ENCODE measurements at places on chromosomes 5 and 9. TPM values are rescaled to one million over a fixed set of nuclear protein-coding genes. Genes with fewer than 3 reads are reported as not detected.
A peak's percentile ranks its signal among the peaks of the same experiment; 100 is the strongest.

- no peaks in the 10 kb centered on the region for H3K36me3 ChIP-seq
- no peaks in the 10 kb centered on the region for H3K27me3 ChIP-seq
- no peak overlapping the region for H3K4me3 ChIP-seq
- peak; percentile 62 for DNase-seq
- H3K4me1 ChIP-seq: peaks cover 30% of the 10 kb centered on the region
These were observed 46.6 kb downstream of the MVB12B start for GRCh38 chr9:126373241-126373640.

- no peak overlapping the region for H3K27ac ChIP-seq
- H3K4me1 ChIP-seq: no peaks in the 10 kb centered on the region
- peaks cover 87% of the 10 kb centered on the region for H3K36me3 ChIP-seq
- no peak overlapping the region for H3K4me3 ChIP-seq
These were observed 15.8 kb upstream of the TTC23L start for GRCh38 chr5:34822956-34823715.

- no peaks in the 10 kb centered on the region for H3K27me3 ChIP-seq
- H3K27ac ChIP-seq: no peak overlapping the region
- H3K36me3 ChIP-seq: no peaks in the 10 kb centered on the region
- no peak for DNase-seq
- no peaks in the 10 kb centered on the region for H3K4me1 ChIP-seq
These were observed 33.4 kb upstream of the GNPDA1 start for GRCh38 chr5:142046191-142046590.

- peak; percentile 42 for DNase-seq
- no peaks in the 10 kb centered on the region for H3K27me3 ChIP-seq
- H3K36me3 ChIP-seq: no peaks in the 10 kb centered on the region
- H3K27ac ChIP-seq: no peak overlapping the region
- no peak overlapping the region for H3K4me3 ChIP-seq
These were observed 142.9 kb downstream of the SLCO4C1 start for GRCh38 chr5:102153003-102153759.

GRCh38 chr9:76180541-76180940 lies 213.7 kb downstream of the RFK start:
- H3K36me3 ChIP-seq: no peaks in the 10 kb centered on the region
- H3K4me1 ChIP-seq: peaks cover 12% of the 10 kb centered on the region
- H3K27me3 ChIP-seq: no peaks in the 10 kb centered on the region
- no peak overlapping the region for H3K27ac ChIP-seq
- no peak overlapping the region for H3K4me3 ChIP-seq
- DNase-seq: peak; percentile 39

DNA sequence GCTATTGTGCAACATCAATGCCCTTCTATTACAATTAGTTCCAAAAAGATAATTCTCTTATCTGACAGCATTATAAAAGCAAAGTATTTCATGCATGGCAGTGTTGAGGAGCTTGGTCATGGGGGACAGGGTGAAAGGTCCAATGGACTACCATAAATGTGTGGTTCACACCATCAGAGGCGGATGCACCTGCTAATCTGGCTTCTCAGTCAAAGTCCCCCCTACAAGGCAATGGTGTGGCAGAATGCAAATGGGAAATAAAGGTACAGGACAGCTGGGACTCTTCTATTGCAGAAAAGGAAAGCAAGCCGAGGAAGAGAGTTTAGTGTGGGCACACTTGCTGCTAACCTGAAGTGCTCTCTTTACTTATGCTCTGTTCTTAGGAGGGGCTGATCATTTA lies 369.1 kb downstream of the NDUFS4 start:
- no peak overlapping the region for H3K4me3 ChIP-seq
- no peak overlapping the region for H3K27ac ChIP-seq
- DNase-seq: no peak
- H3K4me1 ChIP-seq: peaks cover 15% of the 10 kb centered on the region

GRCh38 chr9:106310782-106311181 lies 552.2 kb upstream of the ZNF462 start:
- DNase-seq: no peak
- no peaks in the 10 kb centered on the region for H3K36me3 ChIP-seq
- no peak overlapping the region for H3K4me3 ChIP-seq
- no peaks in the 10 kb centered on the region for H3K27me3 ChIP-seq
- H3K4me1 ChIP-seq: no peaks in the 10 kb centered on the region
- no peak overlapping the region for H3K27ac ChIP-seq

GRCh38 chr5:141868541-141868940 lies 9.7 kb downstream of the PCDH1 start:
- no peak overlapping the region for H3K27ac ChIP-seq
- H3K4me1 ChIP-seq: no peaks in the 10 kb centered on the region
- no peaks in the 10 kb centered on the region for H3K27me3 ChIP-seq
- H3K4me3 ChIP-seq: no peak overlapping the region

- H3K4me3 ChIP-seq: no peak overlapping the region
- no peak for DNase-seq
- no peaks in the 10 kb centered on the region for H3K36me3 ChIP-seq
- H3K4me1 ChIP-seq: no peaks in the 10 kb centered on the region
- H3K27ac ChIP-seq: no peak overlapping the region
- no peaks in the 10 kb centered on the region for H3K27me3 ChIP-seq
These were observed 105.8 kb upstream of the EFNA5 start for GRCh38 chr5:107776506-107776905.

- no peaks in the 10 kb centered on the region for H3K27me3 ChIP-seq
- DNase-seq: no peak
- H3K4me3 ChIP-seq: no peak overlapping the region
- no peaks in the 10 kb centered on the region for H3K36me3 ChIP-seq
These were observed 331.0 kb upstream of the EDIL3 start for GRCh38 chr5:84715686-84716085.

DNA sequence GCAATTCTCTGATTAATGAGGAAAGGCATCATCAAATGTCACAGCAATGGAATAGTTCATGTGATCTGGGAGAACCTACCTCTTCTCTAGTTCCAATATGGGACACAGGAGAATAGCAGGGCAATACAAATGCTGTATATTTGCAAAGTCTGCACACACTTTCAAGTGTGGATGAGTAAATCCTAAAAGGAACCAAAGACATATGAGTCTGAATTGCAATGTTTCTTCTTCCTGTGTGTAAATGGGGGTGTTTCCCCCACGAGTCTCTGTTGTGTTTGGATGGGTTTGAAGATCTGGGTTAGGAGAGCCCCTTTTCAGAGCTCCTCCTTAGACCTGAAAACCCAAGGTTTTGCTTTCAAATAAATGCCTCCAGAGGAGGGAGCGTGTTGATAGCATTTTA lies 26.9 kb downstream of the SLC46A2 start:
- no peak for DNase-seq
- peak overlapping the region; percentile 13 for H3K27ac ChIP-seq
- no peak overlapping the region for H3K4me3 ChIP-seq

DNA sequence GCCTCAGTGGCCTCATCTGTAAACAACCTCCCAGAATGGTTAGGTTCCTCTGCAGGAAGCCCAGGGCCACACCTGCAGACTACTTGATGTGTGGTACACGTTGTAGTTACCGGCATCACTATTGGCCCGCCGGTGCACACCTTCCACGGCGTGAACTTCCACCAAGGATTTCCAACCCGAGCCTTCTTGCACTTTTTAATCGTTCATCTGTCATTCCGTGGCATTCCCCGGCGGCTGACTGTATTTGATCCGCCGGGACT lies 5.3 kb upstream of the TRIM41 start:
- peak overlapping the region; percentile 19 for H3K27ac ChIP-seq
- no peaks in the 10 kb centered on the region for H3K27me3 ChIP-seq
- DNase-seq: no peak
- peak overlapping the region; percentile 52 for H3K4me3 ChIP-seq
- no peaks in the 10 kb centered on the region for H3K36me3 ChIP-seq
- no peaks in the 10 kb centered on the region for H3K4me1 ChIP-seq

GRCh38 chr9:13847270-13847669 lies 466.7 kb downstream of the NFIB start:
- no peaks in the 10 kb centered on the region for H3K4me1 ChIP-seq
- DNase-seq: peak; percentile 7
- H3K27ac ChIP-seq: no peak overlapping the region
- no peaks in the 10 kb centered on the region for H3K36me3 ChIP-seq
- H3K27me3 ChIP-seq: no peaks in the 10 kb centered on the region
- no peak overlapping the region for H3K4me3 ChIP-seq

- no peaks in the 10 kb centered on the region for H3K36me3 ChIP-seq
- H3K4me3 ChIP-seq: no peak overlapping the region
- peaks cover 37% of the 10 kb centered on the region for H3K4me1 ChIP-seq
- H3K27me3 ChIP-seq: no peaks in the 10 kb centered on the region
- DNase-seq: no peak
These were observed 184.1 kb upstream of the SGCD start for GRCh38 chr5:156142867-156143266.

DNA sequence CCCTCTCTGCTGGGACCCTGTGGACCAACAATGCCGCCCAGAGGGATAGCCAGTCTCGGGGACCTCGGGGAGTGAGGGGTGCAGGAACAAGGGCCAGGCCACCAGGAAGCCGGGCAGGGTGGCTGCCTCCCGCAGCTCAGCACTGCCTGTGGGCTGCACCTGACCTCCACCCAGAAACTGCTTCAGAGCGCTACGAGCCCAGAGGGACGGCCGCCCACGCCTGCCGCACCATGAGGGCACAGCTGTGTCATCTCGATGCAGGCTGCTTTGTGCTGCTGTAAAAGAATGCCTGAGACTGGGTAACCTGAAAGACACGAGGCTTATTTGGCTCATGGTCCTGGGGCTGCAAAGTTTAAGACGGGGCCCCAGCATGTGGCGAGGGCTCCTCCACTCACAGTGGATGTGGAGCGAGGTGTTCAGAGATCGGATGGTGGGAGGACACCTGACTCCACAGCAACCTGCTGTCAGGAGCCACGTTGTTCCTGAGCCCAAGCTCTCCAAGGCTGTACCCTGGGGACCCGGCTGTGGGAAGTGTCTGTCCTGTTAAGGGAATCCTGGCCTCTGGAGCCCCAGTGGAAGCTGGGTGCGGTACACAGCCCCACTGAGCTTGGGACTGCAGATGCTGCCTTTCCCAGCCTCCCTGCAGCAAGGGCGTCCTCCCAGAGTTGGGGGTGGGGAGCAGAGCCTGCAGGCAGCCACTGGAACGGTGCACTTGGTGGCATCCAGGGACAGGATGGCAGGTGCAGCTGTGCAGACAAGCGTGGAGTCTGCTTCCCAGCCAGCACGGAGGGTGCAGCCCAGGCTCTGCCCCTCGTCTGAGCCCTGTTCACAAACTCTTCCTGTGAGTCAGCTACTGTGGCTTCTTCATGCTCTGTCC lies 11.8 kb upstream of the ZDHHC11 start:
- no peak overlapping the region for H3K4me3 ChIP-seq
- H3K4me1 ChIP-seq: no peaks in the 10 kb centered on the region
- no peaks in the 10 kb centered on the region for H3K27me3 ChIP-seq
- H3K36me3 ChIP-seq: 0 out of 2 replicates have a peak, but pooled peaks cover 2% of the 10 kb centered on the region

DNA sequence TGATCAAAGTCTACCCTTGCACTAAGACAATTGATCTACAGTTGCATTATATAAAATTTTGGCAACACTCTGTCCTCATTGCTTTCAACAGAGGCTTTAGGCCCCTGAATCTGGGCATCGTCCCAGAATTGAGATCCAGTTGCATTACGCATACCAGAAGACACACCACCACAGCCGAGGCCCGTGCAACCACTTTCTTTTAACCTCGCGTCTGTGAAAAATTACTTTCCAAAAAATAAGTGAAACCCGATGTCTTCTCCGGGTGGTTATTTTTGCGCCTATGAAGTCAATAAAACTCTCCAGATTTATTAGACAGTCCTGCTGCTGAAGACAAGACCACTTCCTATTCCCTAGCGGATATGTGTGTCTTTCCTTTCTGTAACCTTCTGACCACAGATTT lies 52.1 kb upstream of the NFIB start:
- peak; percentile 96 for DNase-seq
- no peaks in the 10 kb centered on the region for H3K36me3 ChIP-seq
- H3K4me1 ChIP-seq: peaks cover 40% of the 10 kb centered on the region
- peak overlapping the region; percentile 9 for H3K4me3 ChIP-seq
- H3K27me3 ChIP-seq: peaks cover 15% of the 10 kb centered on the region
- H3K27ac ChIP-seq: peak overlapping the region; percentile 65

GRCh38 chr9:113183956-113184488 lies 33.2 kb downstream of the SLC31A2 start:
- H3K27ac ChIP-seq: no peak overlapping the region
- H3K4me3 ChIP-seq: no peak overlapping the region
- no peak for DNase-seq
- H3K4me1 ChIP-seq: peaks cover 37% of the 10 kb centered on the region
- no peaks in the 10 kb centered on the region for H3K27me3 ChIP-seq

DNA sequence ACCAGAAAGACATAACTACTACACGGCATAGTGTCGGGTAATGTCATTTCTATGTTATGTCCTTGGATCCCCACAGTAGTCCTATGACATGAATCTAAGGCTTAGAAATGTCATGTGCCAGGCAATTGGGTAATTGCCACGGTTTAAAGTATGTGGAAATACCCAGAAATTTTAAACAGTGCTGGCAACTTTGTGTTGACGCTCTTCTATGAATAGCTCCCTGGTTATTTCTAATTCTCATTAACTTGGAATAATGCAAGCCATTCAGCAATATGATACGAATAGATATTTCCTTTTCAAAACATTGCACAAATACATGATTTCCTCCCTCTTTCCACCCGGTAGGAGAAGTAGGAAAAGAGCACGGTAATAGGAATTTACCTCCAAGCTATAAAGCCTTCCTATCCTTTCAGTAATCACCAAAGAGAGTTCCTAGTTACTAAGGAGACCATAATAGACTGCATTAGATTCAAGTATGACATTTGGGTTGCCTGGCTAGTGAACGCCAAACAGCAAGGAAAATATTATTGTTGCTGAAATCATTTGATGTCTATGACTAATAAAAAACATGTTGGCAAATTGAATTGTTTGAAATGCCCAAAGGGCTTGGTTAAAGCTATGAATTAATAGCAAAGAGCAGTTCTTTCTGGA lies 168.4 kb downstream of the CCDC192 start:
- H3K4me3 ChIP-seq: no peak overlapping the region
- DNase-seq: peak; percentile 65
- H3K36me3 ChIP-seq: no peaks in the 10 kb centered on the region
- peak overlapping the region; percentile 10 for H3K27ac ChIP-seq
- H3K27me3 ChIP-seq: no peaks in the 10 kb centered on the region

GABRP gene
- not detected for total RNA-seq

ASB6 gene
- total RNA-seq: 22.9 TPM

CFAP77 gene
- not detected for total RNA-seq

SIT1 gene
- not detected for total RNA-seq

NDUFB6 gene
- total RNA-seq: 43.6 TPM

GBA2 gene
- 20.3 TPM for total RNA-seq

TLR4 gene
- 13.8 TPM for total RNA-seq

TEK gene
- 10.2 TPM for total RNA-seq

PCDHB4 gene
- 0.22 TPM for total RNA-seq

SV2C gene
- not detected for total RNA-seq

BRINP1 gene
- total RNA-seq: 9.0 TPM

ZNF454 gene
- 1.9 TPM for total RNA-seq

SYK gene
- total RNA-seq: not detected
